Breast epithelium (tissue), 4 donors: ENCODE measurements at places on chromosomes 7 and 10.
A peak's percentile ranks its signal among the peaks of the same experiment; 100 is the strongest.

DNA sequence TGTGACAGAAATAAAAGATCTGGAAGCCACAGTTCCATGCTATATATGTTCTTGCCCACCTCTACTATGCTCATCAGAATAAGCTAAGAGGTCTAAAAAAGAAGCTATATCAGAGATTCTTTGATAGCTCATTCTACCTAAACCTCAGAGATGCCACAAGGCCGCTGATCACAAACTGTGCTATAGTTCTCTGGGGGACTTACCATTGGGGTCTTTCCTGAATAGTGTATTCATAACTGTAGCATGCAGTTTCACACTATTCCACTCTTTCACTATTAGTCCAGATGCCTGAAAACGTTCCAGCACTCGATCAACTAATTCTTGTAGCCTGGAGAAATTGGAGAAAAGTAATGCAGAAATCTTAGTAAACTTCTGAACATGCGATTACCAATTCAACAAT is 44.5 kb upstream of the SPOCK2 start:
- H3K4me1 ChIP-seq = no peaks in the 10 kb centered on the region
- DNase-seq = no peak
- H3K4me3 ChIP-seq = no peak overlapping the region
- no peaks in the 10 kb centered on the region for H3K36me3 ChIP-seq
- H3K27me3 ChIP-seq = no peaks in the 10 kb centered on the region

DNA sequence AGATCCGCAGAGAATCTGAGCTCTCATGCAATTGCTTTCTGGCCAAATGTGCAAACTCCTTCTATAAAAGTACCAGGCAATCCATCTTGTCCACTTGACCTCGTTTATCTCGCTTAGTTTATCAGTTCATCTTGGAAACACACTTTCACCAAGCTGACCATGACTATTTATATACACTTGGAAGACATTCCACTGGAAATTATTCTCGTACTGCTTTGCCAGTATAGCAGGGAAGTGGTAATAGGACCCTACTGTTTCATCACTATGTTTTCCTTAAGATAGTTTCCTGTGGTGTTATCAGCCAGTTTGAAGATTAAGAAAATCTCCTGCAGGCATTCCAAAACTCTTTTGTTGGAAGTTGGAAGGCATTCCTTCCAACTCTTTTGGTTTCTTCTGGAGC is 115.3 kb upstream of the FAM171A1 start:
- H3K4me1 ChIP-seq = no peaks in the 10 kb centered on the region
- H3K27me3 ChIP-seq = no peaks in the 10 kb centered on the region
- DNase-seq = no peak
- H3K27ac ChIP-seq = no peak overlapping the region
- H3K36me3 ChIP-seq = no peaks in the 10 kb centered on the region
- no peak overlapping the region for H3K4me3 ChIP-seq

DNA sequence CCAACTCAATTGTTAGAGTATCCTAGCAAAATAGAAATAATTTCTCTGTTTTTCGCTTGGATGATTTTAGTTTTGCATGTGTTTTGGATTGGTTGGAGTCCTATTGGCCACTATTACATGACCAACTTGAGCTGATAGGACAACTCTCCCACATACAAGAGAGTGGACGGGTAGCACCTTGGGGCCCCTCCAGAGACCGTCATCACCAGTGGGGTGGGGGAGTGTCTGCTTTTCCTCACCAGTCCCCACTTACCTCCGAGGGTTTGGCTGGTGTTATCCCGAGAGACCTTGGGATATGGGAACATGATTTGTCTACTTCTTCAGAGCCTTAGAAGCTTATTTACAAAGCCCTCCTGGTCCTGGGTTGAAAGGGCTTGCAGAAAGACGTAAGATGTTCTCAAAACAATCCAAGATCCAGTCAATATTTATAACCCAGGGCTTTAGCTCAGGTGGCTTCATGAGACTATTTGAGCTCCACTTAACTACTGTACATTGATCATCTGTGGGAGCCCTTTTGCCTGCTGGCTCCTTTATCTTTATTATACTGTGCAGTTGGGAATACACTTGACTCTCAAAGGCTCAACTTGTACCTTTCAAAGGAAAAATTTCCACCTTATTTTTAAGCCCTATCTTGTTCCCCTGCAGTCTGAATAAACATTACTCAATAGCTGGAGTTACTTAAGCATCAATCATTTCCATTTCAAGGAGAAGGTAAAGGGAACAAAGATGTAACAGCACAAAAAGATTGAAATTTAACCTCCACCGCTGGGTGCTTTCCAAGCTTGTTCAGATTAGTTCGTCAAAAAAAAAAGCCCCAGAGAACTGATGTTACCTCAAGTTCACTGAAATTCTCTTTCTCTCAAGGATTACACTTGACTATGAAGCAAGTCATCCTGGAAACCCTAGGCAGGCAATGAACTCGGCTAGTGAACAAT is 119.7 kb downstream of the WDR11 start:
- H3K4me1 ChIP-seq = no peaks in the 10 kb centered on the region
- no peak overlapping the region for H3K4me3 ChIP-seq
- no peaks in the 10 kb centered on the region for H3K36me3 ChIP-seq

DNA sequence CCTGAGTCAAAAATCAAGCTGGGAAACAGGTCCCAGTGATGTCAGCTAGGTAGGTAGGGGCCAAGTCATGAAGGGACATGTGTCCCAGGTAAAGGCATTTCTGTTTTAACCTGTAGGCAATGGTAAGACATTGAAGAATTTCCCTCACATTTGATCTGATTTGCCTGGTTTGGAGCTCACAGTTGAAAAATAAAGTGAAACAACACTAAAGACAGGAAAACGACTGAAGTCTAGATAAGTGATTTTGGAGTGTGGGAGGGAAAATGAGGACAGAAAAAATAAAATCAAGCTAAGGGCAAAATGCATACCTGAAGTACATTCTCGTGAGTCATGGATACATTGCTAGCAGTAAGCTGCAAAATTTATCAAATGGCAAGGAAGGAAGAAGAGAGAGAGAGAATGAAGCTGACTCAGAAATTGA is 169.9 kb downstream of the SKIDA1 start:
- no peaks in the 10 kb centered on the region for H3K27me3 ChIP-seq
- H3K36me3 ChIP-seq = no peaks in the 10 kb centered on the region
- H3K4me1 ChIP-seq = no peaks in the 10 kb centered on the region
- no peak overlapping the region for H3K27ac ChIP-seq
- DNase-seq = no peak
- H3K4me3 ChIP-seq = no peak overlapping the region

DNA sequence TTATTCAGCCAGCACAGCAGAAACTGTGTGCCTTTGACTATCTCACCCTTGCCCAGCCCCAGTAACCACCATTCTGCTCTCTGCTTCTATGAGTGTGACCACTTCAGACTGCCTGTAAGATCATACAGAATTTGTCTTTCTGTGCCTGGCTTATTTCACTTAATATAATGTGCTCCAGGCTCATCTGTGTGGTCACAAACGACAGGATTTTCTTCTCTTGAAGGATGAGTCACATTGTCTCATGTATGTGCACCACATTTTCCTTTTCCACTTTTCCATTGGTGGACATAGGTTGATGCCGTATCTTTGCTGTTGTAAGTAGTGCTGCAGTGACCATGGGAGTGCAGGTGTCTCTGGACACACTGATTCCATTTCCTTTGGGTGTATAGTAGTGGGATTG is 122.5 kb upstream of the LANCL2 start:
- H3K27ac ChIP-seq = no peak overlapping the region
- H3K4me3 ChIP-seq = no peak overlapping the region
- no peaks in the 10 kb centered on the region for H3K36me3 ChIP-seq
- no peaks in the 10 kb centered on the region for H3K27me3 ChIP-seq

DNA sequence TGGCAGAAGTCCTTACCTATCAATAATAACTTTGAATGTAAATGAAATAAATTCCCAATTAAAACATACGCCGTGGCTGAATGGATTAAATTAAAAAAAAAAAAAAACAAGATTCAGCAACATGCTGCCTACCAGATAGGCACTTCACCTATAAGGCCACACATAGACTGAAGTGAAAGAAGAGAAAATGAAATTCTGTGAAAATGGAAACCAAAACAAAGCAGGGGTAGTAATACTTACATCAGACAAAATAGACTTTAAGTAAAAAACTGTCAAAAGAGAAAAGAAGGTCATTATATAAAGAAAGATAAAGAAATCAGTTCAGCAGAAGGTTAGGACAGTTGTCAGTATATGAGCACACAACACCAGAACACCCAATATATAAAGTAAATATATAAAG is 55.3 kb downstream of the TCAF1 start:
- no peak overlapping the region for H3K4me3 ChIP-seq
- H3K27me3 ChIP-seq = no peaks in the 10 kb centered on the region
- no peak overlapping the region for H3K27ac ChIP-seq

- H3K4me3 ChIP-seq = no peak overlapping the region
- H3K4me1 ChIP-seq = peaks cover 3% of the 10 kb centered on the region
- DNase-seq = peak; percentile 92
- H3K36me3 ChIP-seq = no peaks in the 10 kb centered on the region
Measured at GRCh38 chr7:56074371-56074791, 10.3 kb downstream of the SUMF2 start.
